ENCODE measurements at places on chromosomes 3 and 15.

- DNase-seq: no peak
Measured at GRCh38 chr3:76765511-76765910, 274.4 kb upstream of the ROBO2 start.

GRCh38 chr3:176951586-176952292 lies 245.5 kb downstream of the TBL1XR1 start:
- no peak for DNase-seq

- DNase-seq: no peak
Measured at GRCh38 chr3:58234516-58234931, 3.1 kb upstream of the ABHD6 start.

GRCh38 chr3:83649692-83650091 lies 1309.1 kb upstream of the CADM2 start:
- DNase-seq: no peak

All from hematopoietic multipotent progenitor cell treated with erythropoietin and hydrocortisone succinate and interleukin-3 and kit ligand, for 17 days (in vitro differentiated cells).